IMR-90 (cell line): ENCODE measurements at places on chromosomes 16 and 17. TPM values are rescaled to one million over a fixed set of nuclear protein-coding genes. Genes with fewer than 3 reads are reported as not detected.

CACNA1G gene
- 0.03 TPM in 2 replicates for polyA plus RNA-seq

PRSS22 gene
- polyA plus RNA-seq = not detected in 2 replicates

NDE1 gene
- polyA plus RNA-seq = 17.3 and 22.7 TPM in 2 replicates

OTOA gene
- polyA plus RNA-seq = 0.02 TPM in 1 of 2 replicates, not detected in the other

OR4D1 gene
- polyA plus RNA-seq = not detected in 2 replicates

DCUN1D3 gene
- polyA plus RNA-seq = 7.4 and 8.1 TPM in 2 replicates

PLA2G10 gene
- polyA plus RNA-seq = not detected in 2 replicates

TSPOAP1 gene
- polyA plus RNA-seq = 1.2 and 1.6 TPM in 2 replicates

WNT9B gene
- polyA plus RNA-seq = not detected in 2 replicates

NAA60 gene
- 15.2 and 18.0 TPM in 2 replicates for polyA plus RNA-seq
